SW 1271 (cell line): ENCODE measurements at places on chromosomes 7 and 10.

DNA sequence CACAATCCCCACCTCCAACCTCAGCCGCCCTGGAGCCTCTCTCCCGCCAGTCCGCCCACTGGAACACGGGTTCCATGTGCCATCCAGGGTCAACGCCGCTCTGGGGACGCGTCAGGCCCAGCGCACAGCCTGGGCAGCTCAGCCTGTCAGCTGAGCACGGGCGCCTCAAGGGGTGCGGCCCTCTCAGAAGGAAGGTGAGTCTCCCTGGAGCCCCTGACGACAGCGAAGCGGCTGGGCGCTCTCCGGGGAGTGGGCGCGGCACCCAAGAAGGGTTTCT lies 1.2 kb upstream of the SLC18A3 start:
- DNase-seq: no peak

GRCh38 chr7:116122972-116123595 lies 87.3 kb upstream of the TES start:
- DNase-seq: no peak

- no peak for DNase-seq
Measured at GRCh38 chr10:105797234-105797890, 1156.3 kb downstream of the SORCS3 start.

- no peak for DNase-seq
Measured at GRCh38 chr10:122727426-122727825, 27.8 kb upstream of the C10orf120 start.

GRCh38 chr10:24306507-24306875 lies 97.6 kb downstream of the KIAA1217 start:
- DNase-seq: no peak

- no peak for DNase-seq
Measured at GRCh38 chr10:74081941-74082718, 68.5 kb downstream of the AP3M1 start.

GRCh38 chr7:128017460-128017859 lies 13.8 kb downstream of the LRRC4 start:
- no peak for DNase-seq

DNA sequence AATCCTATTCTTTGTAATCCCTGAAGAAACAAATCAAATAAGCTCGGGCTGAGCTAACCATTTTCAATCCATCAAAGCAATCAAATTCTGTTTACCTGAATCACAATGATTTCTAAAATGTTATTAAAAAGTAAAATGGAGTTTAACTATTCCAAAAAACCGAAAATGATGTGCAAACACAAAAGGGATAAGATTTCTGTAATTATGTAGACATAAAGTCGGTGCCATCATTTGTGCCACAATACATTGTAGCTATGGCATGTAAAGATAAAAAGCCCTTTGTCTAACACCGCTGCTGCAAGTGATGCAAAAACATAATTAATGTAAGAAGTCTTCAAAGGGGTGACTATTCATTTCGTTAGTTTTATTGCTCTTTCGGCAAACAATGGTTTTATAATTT lies 125.1 kb upstream of the FAM204A start:
- DNase-seq: no peak

DNA sequence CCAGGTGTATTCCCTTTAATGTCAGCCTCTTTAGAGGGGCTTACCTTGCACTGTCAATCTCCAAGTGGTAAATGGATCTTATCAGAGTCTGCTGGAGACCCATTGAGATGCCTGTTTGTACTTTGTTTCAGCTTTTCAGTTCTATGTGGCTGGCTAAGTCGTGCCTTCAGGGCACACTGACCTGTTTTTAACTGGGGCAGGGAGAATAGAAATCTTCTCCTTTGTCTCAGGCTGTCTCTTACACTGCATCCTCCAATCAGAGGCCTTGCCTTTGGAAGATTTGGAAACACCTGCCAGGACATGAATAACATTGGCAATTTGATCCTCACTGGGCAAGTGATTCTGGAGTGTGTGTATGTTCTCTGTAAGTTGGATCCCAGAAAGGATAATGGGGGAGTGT lies 65.0 kb downstream of the POU6F2 start:
- DNase-seq: no peak

DNA sequence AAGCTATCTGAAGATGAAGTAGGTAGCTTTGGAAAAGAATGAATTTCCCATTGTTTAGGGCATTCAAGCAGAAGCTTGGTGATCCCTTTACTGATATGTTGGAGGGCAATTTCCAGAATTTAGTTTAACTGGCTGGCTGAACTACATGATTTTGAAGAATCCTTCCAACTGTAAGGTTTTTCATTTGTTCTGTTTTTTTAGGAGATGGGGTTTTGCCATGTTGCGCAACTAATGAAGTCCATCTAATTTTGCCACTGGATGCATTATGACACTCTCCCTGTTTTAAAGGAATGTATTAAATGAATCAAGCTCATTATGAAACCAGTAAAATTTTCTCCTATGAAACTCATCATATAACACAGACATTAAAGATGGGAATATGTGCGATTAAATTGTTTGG lies 6.1 kb upstream of the DDX50 start:
- no peak for DNase-seq

DNA sequence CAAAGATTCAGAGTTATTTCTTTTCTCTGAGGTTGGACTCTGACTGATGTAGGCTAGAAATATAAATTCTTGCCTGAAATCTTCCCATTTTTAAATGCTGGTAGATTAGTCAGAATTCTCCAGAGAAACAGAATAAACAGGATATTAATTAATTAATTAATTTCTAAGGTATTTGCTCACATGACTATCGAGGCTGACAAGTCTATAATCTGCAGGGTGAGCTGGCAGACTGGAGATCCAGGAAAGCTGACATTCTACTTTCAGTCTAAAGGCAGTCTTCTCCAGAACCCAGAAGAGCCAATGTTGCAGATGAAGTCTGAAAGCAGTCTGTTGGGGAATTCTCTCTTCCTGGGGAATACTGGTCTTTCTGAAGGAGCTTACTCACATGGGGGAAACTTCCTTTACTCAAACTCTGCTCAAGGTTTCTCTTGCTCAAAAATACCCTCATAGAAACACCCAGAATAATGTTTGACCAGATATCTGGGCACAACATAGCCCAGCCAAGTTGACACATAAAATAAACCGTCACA lies 189.7 kb downstream of the KIF20B start:
- DNase-seq: no peak

- no peak for DNase-seq
Measured at GRCh38 chr7:135976312-135977006, 700 bp downstream of the MTPN start.

DNA sequence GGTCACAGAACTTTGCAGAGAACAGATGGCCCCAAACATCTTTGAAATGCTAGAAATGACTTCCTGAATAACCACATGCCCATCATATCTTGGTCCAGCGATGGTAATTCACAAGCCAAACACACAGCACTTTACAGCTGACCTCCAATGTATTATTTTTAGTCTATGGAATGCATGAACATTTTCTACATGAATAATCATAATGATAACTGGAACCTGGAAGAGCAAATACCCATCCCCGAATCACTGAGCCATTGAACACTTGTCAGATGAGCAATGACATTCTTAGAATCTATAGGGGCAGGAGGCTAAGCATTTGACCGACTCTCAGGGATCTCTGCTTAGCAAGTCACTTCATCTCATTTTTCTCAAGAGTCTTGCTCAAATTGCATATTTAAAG lies 167.3 kb downstream of the CREB5 start:
- no peak for DNase-seq

DNA sequence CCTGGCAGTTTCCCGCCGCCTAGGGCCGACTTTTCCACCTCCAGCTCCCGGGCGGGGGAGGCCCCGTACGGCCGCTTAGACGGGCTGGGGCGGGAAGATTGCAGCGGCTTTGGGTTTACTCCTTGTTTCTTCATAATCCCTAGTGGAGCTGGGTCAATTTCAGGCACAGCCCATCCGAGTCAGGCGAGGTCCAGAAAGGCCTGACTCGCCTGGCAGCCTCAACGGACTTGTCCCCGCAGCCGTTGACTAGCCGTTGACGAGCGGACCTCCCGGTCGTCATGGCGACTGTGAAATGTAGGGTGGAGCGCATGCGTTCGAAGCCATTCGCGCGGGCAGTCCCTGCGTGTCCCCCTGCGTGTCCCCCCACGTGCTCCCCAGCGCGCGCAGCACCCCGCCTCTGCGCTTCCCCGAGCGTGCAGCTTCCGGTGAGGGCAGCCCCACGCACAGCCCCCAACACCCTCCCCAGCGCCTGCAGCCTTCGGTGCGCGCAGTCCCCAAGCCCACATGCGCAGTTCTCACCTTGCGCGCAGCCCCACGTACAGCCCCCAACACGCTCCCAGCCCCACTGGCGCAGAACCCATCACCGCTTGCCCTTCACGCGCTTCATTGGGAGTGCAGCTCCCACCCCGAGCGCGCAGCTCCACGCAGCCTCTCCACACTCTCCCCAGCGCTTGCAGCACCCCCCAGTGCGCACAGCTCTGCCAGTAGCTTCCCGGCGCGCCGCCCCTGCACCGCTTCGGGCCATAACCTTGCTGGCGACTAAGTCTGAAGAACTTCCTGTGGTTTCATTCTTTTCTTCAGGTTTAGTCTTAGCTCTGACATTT lies 67.8 kb downstream of the TBX20 start:
- no peak for DNase-seq

GRCh38 chr10:117462816-117463544 lies 79.6 kb upstream of the EMX2 start:
- DNase-seq: no peak

- DNase-seq: no peak
Measured at GRCh38 chr7:68787566-68787965, 810.7 kb upstream of the AUTS2 start.

DNA sequence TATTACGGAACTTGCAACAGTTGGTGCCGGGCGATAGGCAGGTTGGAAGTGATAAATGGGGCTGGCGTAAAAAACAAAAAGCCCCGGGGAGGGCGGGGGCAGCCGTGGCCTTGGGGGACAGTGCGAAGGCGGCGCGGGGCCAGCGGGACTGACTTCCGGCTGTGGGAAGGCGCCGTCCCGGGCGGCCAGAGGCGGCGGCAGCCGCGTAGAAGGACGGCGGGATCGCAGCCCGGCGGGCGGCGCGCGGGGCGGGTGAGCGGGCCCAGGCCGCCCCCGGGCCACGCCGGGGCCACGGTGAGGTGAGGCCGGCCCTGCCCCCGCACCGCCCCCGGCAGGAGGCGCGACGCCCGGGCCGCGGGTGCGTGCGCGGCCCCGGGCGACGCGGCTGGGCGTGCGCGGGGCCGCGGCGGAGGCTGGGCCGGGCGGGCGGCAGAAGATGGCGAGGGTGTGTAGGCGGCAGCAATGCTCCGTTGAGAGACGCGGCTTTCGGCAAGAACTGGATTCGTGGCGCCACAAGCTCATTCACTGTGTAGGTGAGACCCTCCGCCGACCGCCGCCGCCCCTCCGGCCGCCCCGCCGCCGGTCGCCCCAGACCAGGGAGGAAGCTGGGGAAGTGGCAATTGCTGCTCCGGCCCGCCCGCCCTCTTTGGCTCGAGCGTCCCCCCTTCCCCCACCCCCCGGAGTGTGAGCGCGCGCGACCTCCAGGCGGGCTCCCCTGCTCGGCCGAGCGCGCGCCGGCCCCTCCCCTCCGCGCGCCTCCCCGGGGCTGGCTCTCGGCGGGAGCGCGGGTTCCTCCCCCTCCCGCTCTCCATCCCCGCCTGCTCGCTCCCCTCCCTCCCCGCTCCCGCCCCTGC lies at the start of gene LCOR:
Gene LCOR, plus strand, starts transcription at position 432 of the 854 bp plus-strand sequence. CDS start 116,760 bp downstream, outside the sequence.
- peak; percentile 74 for DNase-seq

DNA sequence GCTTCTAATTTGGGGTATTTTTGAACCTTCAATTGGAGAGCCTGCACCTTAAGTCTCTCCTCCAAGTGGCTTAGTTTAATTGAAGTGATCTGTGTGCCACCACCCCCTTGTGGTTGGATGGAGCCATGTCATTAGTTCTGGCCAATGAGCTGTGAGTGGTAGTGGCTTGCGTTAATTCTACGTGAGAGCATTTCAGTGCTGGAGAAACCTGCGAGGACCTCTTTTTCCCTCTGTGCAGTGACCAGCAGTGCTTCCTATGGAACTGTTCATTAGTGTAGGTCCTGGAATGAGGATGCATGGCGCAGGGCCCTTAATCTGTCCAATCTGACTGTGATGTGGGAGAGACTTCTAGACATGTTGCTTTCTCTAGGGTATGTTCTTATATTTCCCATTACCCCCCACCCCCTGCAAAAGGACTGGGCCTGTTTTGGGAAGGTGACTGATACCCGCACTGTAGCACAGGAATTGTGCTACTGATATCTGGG lies 3.8 kb downstream of the HILPDA start:
- peak; percentile 49 for DNase-seq

GRCh38 chr10:81036257-81036656 lies 498.6 kb downstream of the SH2D4B start:
- no peak for DNase-seq

DNA sequence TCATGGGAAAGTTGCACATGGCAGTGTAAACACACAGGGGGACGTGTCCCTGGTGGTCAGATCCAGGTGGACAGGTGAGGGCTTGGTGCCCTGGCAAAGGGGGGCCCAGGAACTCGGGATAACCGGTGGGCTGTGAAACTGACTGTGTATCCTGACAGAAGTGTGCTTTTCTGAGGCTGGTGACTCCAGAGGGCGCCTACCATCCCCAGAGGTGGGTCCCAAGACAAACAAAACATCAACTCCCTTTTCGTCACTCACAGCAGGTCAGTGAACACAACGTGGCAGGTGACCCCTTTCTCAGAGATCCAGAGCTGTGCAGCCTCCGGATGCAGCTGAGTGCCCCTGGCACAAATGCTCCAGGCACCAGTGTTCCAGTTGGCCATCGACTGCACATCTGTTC lies 56.0 kb upstream of the DDC start:
- DNase-seq: no peak

- no peak for DNase-seq
Measured at GRCh38 chr7:17802056-17802455, 138.2 kb downstream of the SNX13 start.

GRCh38 chr10:119602241-119603095 lies 5.7 kb upstream of the TIAL1 start:
- peak; percentile 9 for DNase-seq
